Upper lobe of left lung (tissue), 6 donors: ENCODE measurements at places on chromosomes 7 and 10. TPM values are rescaled to one million over a fixed set of nuclear protein-coding genes. Genes with fewer than 3 reads are reported as not detected.
A peak's percentile ranks its signal among the peaks of the same experiment; 100 is the strongest.

Gene RPEL1
- not detected for total RNA-seq

GRCh38 chr7:132604121-132604520 lies 27.9 kb upstream of the PLXNA4 start:
- no peak overlapping the region for H3K27ac ChIP-seq
- H3K4me1 ChIP-seq, result no peaks in the 10 kb centered on the region
- no peaks in the 10 kb centered on the region for H3K27me3 ChIP-seq

Gene TAC1
- total RNA-seq, result 0.46 TPM

Gene TLX1
- not detected for total RNA-seq

- no peaks in the 10 kb centered on the region for H3K27me3 ChIP-seq
- no peak overlapping the region for H3K4me3 ChIP-seq
- H3K4me1 ChIP-seq, result no peaks in the 10 kb centered on the region
These were observed 8.2 kb downstream of the CNNM1 start for GRCh38 chr10:99337311-99337811.

DNA sequence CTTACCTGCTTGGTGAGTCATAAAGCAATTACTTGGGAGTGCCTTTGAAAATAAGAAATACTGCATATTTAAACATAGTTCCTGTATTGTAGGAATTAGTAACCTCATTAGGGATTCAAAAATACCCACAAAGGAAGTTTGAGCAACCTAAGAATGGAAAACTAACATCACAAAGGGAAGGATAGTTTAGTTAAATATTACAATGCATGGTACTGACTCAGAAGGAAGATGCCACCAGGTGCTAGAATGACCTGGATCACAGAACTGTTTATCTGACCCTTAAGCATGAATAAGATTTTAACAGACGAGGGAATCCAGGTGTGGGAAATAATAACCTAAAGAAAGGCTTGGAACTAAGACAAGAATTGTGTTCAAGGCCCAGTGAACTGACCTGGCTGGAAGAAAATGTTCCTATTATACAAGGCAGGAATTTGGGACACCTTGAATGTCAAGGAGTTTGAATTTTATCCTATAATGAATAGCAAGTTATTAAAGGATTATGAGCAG lies 106.4 kb downstream of the GSAP start:
- no peaks in the 10 kb centered on the region for H3K27me3 ChIP-seq
- no peak for DNase-seq
- H3K4me1 ChIP-seq, result peaks cover 4% of the 10 kb centered on the region
- no peak overlapping the region for H3K4me3 ChIP-seq
- no peak overlapping the region for H3K27ac ChIP-seq
- peaks cover 16% of the 10 kb centered on the region for H3K36me3 ChIP-seq

DNA sequence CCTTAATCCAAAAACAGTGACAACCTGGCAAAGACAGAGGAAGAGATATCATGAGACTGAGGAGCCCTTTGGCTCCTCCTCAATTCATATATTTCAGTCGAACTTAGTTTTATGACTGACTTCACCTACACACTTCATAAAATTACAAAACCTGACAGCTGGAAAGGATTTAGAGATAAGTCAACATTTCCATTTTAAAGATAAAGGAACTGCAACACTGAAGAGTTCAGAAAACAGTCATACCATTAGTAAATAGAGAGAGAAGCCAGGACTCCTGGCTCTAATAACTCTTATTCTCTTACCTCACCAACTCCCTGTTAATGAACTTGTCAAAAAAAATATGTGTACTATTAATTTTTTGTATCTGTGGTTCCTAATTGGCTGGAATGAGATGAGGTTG lies 141.0 kb upstream of the COL1A2 start:
- no peak overlapping the region for H3K27ac ChIP-seq
- no peak overlapping the region for H3K4me3 ChIP-seq
- H3K27me3 ChIP-seq, result no peaks in the 10 kb centered on the region
- no peak for DNase-seq
- no peaks in the 10 kb centered on the region for H3K36me3 ChIP-seq

- no peak for DNase-seq
- no peaks in the 10 kb centered on the region for H3K27me3 ChIP-seq
- H3K4me3 ChIP-seq, result no peak overlapping the region
- H3K36me3 ChIP-seq, result no peaks in the 10 kb centered on the region
- no peak overlapping the region for H3K27ac ChIP-seq
These were observed 43.4 kb downstream of the EBLN1 start for GRCh38 chr10:22174442-22174841.

GRCh38 chr7:24500599-24500998 lies 72.7 kb upstream of the PALS2 start:
- DNase-seq, result no peak
- no peak overlapping the region for H3K4me3 ChIP-seq
- H3K27ac ChIP-seq, result no peak overlapping the region

DNA sequence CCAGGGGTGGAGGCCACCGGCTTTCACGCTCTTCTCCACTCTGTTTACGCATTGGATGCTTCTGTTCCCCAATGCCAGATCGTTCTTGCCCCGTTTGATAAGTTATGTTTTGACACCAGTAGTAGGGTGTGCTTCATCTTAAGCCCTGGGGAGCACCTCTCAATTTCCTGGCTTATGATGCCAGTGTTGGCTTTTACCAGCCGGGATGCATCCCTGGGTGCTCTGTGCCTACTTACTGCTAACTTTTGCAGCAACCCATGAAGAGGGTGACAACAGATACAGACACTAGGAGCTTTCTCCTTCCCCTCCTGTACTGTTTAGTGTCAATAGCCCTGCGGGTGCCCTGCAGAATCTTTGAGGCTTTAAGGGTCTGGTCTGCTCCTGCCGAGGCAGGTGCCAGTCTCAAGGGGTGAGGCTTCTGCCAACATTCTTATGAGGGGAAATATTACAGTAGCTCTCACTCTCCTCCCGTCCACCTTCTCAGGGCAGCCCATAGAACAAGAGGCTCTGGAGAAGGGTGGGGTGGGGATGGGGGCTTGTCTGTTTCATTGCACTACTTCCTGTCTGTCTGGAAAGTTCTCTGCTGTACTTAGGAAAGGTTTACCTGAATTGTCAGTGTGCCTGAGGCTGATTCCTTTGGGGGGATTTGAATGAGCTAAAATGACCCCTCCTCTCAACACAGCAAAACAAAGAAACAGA lies 23.3 kb downstream of the ADCY1 start:
- H3K36me3 ChIP-seq, result no peaks in the 10 kb centered on the region
- no peaks in the 10 kb centered on the region for H3K27me3 ChIP-seq
- H3K27ac ChIP-seq, result no peak overlapping the region
- no peak for DNase-seq
- no peak overlapping the region for H3K4me3 ChIP-seq

DNA sequence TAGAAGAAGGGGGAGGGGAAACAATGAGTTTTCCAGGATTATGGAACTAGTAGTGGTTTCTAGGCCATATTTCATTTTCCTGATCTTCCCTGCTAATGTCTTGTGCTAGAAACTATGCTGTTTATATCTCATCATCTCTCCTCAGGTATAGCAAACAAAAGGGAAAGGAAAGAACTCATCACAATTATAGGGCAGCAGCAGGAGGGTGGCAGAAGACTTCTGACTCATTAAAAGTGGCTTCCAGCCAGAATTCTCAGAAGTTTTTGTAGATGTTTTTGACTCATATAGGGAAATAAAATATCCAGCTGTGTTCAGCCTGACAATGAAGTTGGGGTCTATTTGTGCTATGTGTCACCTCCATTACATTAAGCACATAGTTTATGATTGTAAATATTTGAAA lies 6.5 kb downstream of the AHR start:
- no peaks in the 10 kb centered on the region for H3K27me3 ChIP-seq
- peak overlapping the region; percentile 98 for H3K27ac ChIP-seq
- DNase-seq, result no peak
- no peaks in the 10 kb centered on the region for H3K36me3 ChIP-seq
- H3K4me3 ChIP-seq, result peak overlapping the region; percentile 64
- peaks cover 73% of the 10 kb centered on the region for H3K4me1 ChIP-seq

DNA sequence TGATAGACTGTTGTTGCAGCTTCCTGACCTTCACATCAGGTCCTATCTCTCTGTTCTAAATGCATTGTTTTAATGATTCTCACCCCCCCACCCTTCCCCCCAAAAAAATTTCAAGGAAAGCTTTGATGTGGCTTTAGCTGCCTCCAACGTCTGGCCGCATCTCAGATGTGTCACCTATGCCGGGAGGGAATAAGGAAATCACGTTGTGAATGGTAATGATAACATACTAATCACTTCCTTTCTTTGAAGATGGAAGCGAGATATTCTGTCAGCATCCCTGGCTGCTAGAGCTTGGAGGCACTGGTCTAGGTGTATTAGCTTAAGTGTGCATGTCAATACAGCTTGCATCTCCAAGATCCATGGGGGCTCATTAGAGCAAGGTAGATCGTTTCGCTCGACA lies 89.6 kb downstream of the VTI1A start:
- no peaks in the 10 kb centered on the region for H3K4me1 ChIP-seq
- no peak for DNase-seq
- no peak overlapping the region for H3K27ac ChIP-seq

Gene TES
- total RNA-seq, result 98.1 TPM

Gene FAM237B
- total RNA-seq, result 0.15 TPM

Gene FBXL13
- 3.1 TPM for total RNA-seq

Gene C10orf62
- not detected for total RNA-seq

DNA sequence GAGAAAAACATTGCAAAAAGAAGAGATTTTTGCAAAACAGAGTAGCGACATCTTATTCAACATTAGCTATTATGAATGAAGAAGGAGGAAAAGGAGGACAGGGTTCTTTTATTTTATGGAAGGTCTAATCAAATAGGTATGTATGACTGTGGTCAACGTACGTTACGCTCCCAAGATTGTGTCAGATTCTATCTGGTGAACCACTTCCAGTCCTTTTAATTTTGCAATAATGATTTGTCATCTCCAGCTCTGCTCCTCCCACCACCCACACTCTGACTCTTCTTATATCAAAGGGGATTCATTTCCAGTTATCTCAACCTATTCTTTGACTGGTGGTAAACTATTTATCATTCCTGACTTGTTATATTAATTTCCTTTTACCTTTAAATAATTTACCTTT lies 259.9 kb downstream of the CACNA2D1 start:
- H3K27ac ChIP-seq, result no peak overlapping the region
- no peak overlapping the region for H3K4me3 ChIP-seq
- no peaks in the 10 kb centered on the region for H3K27me3 ChIP-seq
- H3K36me3 ChIP-seq, result no peaks in the 10 kb centered on the region
- DNase-seq, result no peak

DNA sequence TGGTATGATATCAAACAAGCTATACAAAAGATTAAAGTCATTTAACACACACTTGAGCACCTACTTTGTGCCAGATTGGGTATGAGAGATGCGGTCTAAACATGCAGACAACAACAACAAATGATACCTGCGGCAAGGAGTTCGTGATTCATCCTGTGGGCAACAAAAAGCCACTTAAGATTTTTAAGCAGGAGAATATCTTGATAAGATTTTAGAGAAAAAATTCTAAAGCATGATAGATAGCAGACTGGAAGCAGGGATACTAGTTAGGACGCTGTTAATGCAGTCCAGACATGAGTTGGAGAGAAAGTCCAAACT lies 1.6 kb upstream of the KBTBD2 start:
- H3K27ac ChIP-seq, result peak overlapping the region; percentile 97
- H3K4me1 ChIP-seq, result peaks cover 24% of the 10 kb centered on the region
- H3K27me3 ChIP-seq, result no peaks in the 10 kb centered on the region
- H3K4me3 ChIP-seq, result peak overlapping the region; percentile 90
- no peaks in the 10 kb centered on the region for H3K36me3 ChIP-seq
- DNase-seq, result no peak

DNA sequence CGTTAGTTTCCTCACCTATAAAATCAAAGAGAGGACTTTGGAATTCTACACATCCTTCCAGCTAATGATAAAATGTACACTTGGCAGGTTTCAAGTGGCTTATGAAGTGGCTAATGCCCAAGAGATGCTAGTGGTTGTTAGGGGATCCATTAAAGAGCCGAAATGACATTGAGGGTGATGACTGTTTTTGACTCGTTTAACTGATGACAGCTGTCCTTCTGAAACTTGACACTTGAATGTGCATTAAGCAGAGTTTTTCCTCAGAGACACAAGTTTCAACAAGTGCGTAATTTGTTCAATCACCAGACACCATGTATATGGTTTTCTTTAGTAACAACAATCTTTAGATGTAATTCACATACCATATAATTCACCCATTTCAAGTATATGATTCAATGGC lies 1.6 kb upstream of the PRF1 start:
- no peak for DNase-seq
- H3K36me3 ChIP-seq, result no peaks in the 10 kb centered on the region
- no peak overlapping the region for H3K27ac ChIP-seq
- H3K4me3 ChIP-seq, result no peak overlapping the region
- no peaks in the 10 kb centered on the region for H3K4me1 ChIP-seq

- H3K4me3 ChIP-seq, result no peak overlapping the region
- no peak for DNase-seq
- no peaks in the 10 kb centered on the region for H3K27me3 ChIP-seq
- H3K4me1 ChIP-seq, result no peaks in the 10 kb centered on the region
- H3K36me3 ChIP-seq, result peaks cover 9% of the 10 kb centered on the region
These were observed 81.4 kb upstream of the FAM133B start for GRCh38 chr7:92671505-92672169.

GRCh38 chr10:128573986-128574385 lies 447.8 kb upstream of the MKI67 start:
- H3K4me1 ChIP-seq, result no peaks in the 10 kb centered on the region
- H3K4me3 ChIP-seq, result no peak overlapping the region
- no peak for DNase-seq
- no peaks in the 10 kb centered on the region for H3K27me3 ChIP-seq
- H3K36me3 ChIP-seq, result no peaks in the 10 kb centered on the region

- H3K36me3 ChIP-seq, result no peaks in the 10 kb centered on the region
- H3K27me3 ChIP-seq, result no peaks in the 10 kb centered on the region
- H3K4me3 ChIP-seq, result no peak overlapping the region
These were observed 292.9 kb upstream of the BMPER start for GRCh38 chr7:33612442-33612841.

GRCh38 chr10:11210211-11210922 lies 192.7 kb downstream of the CELF2 start:
- no peak overlapping the region for H3K27ac ChIP-seq
- no peaks in the 10 kb centered on the region for H3K4me1 ChIP-seq
- peak; percentile 61 for DNase-seq
- no peak overlapping the region for H3K4me3 ChIP-seq

GRCh38 chr10:116490028-116490662 lies 55.6 kb upstream of the PNLIP start:
- no peaks in the 10 kb centered on the region for H3K4me1 ChIP-seq
- no peak for DNase-seq
- H3K27me3 ChIP-seq, result no peaks in the 10 kb centered on the region
- no peak overlapping the region for H3K27ac ChIP-seq
- no peak overlapping the region for H3K4me3 ChIP-seq
- H3K36me3 ChIP-seq, result no peaks in the 10 kb centered on the region

Gene TACR2
- 0.94 TPM for total RNA-seq

- no peaks in the 10 kb centered on the region for H3K36me3 ChIP-seq
- H3K27ac ChIP-seq, result no peak overlapping the region
- no peak overlapping the region for H3K4me3 ChIP-seq
- H3K4me1 ChIP-seq, result no peaks in the 10 kb centered on the region
- no peak for DNase-seq
These were observed 403.5 kb downstream of the ARL4A start for GRCh38 chr7:13090959-13091358.

Gene UCMA
- not detected for total RNA-seq

GRCh38 chr10:97714401-97715258 lies 1.1 kb downstream of the MARVELD1 start:
- DNase-seq, result peak; percentile 56
- no peaks in the 10 kb centered on the region for H3K27me3 ChIP-seq
- H3K27ac ChIP-seq, result peak overlapping the region; percentile 97
- H3K36me3 ChIP-seq, result peaks cover 7% of the 10 kb centered on the region
- H3K4me1 ChIP-seq, result peaks cover 60% of the 10 kb centered on the region
